ENCODE measurements at places on chromosomes 6 and 20.

DNA sequence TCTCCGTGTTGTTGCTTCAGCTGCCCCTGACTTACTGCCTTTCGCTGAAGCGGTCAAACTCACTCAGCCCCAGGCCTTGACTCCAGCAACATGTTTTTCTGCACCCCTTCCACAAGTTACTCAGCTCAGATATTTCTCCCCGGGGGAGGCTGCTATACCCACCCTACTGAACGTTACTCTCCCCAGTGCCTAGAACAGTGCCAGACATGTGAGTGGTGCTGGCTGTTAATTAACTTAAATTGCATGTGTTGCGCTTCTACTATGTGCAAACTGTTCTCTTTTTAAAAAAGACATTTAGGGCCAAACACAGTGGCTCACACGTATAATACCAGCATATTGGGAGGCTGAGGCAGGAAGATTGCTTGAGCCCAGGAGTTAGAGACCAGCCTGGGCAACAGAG lies 41.2 kb upstream of the DOK5 start:
- no peak for DNase-seq

- no peak for DNase-seq
These were observed 34.5 kb downstream of the PLCG1 start for GRCh38 chr20:41171736-41172295.

DNA sequence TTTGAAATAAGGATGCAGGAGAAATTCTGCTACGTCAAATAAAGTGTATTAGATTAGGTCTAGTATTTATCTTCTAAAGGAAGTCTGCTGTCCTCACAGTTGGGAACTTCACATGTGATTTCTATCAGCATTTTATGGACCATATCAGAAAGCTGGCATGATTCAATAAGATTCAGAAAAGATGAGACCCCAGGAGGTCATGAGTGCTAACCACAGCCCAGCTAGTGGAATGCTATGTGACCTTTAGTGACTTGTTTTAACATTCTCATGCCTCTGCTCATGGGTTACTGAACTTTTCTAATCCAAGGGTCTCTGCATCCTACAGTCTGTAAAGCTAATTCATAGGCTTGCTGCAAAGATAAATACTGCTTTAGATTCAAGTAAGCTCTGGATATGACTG lies 150.1 kb downstream of the GMPR start:
- DNase-seq, result no peak

GRCh38 chr6:64404396-64404795 lies 768.8 kb downstream of the PHF3 start:
- no peak for DNase-seq

GRCh38 chr20:43945391-43946205 lies 30.9 kb downstream of the TOX2 start:
- DNase-seq, result no peak

- peak; percentile 98 for DNase-seq
These were observed 489.8 kb upstream of the MANEA start for GRCh38 chr6:95087394-95088097.

DNA sequence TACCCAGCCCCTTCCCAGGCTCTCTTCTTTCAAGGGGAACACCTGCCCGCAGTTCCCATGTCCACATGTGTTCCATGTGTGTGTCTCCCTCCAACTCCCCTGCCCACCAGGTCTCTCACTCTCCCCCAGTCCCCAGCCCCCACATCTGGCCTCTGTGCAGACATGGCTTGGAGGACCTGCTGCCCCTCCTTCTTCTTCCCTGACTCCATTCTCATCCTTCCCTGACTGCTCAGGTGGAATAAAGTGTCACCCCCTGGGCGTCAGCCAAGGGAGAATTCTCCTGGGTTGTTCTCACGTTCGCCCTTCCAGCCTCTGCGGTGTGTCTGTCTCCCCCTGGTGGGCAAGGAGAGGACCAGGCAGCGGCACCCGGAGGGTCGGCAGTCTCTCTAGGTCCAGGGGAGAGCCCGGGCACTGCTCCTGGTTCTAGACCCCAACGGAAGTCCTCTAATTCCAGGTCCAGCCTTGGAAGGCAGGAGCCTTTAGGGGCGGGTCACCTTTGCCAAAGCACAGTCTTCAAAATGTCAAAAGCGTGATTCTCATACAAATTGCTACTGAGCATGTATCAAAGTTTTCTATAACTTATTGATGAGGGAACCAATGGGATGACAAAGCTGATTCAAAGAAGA lies 50.5 kb downstream of the EBF4 start:
- DNase-seq, result no peak

GRCh38 chr6:153058291-153058690 lies 55.8 kb upstream of the MTRF1L start:
- no peak for DNase-seq

Measured in NCI-H2081 treated with DMSO at 0.1 percent for 48 hours (cell line).